NCI-H1417 treated with DMSO at 0.1 percent for 48 hours (cell line): ENCODE measurements at places on chromosomes 12 and 14.

- DNase-seq, result peak; percentile 43
These were observed at the start of gene SIX4 for GRCh38 chr14:60723907-60724618. Gene SIX4 (minus strand): TSS chr14:60724351. CDS start chr14:60724074, 277 bp downstream.

DNA sequence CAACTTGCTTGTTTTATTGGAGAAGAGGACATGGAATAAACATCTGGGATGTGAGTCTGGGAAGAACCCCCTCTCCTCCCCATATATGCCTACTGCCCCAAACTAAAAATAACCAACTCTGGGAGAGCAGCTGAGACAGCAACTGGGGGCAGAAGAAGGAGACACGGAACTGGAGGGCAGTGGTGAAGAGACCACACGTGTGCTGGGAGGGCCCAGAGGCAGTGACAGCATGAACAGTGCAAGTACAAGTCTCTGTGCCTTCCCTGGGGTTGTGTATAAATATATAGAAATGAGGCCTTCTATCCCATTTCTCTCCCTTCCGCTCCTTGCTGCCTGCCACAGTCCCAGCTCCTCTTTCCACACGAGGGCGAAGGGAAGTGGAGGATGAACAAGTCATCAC is 4.0 kb upstream of the KRT73 start:
- no peak for DNase-seq

DNA sequence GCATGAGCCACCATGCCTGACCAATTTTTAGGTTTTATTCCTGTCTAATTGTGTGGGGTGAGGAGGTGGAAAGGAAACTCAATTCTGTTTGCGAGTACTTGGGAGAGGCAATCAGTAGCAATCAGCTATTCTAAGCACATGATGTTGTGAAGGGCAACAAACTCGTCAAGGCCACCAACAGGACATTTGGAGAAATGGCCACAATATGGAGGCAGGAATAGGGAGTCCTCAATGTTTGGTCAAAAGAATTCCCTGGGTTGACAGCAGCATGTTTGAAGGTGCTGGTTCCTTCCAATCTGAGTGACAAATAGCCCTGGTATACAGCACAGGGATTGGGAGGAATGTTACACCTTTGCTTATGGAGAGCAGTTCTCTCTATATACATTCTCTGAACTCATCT is 32.7 kb upstream of the USP44 start:
- DNase-seq, result no peak

GRCh38 chr14:21070083-21070609 is at the start of gene ARHGEF40:
Gene ARHGEF40 (plus strand): TSS chr14:21070304. CDS start chr14:21070397, 93 bp downstream.
- no peak for DNase-seq

DNA sequence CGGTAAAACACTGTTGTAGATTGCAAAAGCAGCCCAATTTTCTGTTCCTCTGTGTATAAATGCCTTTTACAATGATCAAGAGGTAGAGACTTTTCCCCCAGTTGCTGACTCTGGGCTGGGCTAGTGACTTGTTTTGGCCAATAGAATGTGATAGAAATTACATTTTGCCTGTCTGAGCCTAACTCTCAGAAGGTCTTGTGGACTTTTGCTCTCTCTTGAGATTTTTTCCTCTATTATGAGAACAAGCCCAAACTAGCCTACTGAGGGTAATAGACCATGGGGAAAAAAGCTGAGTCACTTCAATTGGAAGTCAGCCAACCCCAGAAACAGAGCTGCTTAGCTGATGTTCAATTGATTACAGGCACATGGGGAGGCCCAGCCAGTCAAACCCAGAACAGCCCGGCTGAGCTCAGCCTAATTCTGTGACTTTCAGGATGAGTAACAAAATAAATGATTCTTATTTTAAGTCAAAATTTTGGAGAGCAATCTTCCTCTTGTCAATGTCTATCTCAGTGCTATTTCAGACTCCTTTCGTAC is 61.4 kb downstream of the MYF5 start:
- peak; percentile 48 for DNase-seq

- DNase-seq, result no peak
These were observed 120.1 kb downstream of the MDGA2 start for GRCh38 chr14:47555333-47555732.

DNA sequence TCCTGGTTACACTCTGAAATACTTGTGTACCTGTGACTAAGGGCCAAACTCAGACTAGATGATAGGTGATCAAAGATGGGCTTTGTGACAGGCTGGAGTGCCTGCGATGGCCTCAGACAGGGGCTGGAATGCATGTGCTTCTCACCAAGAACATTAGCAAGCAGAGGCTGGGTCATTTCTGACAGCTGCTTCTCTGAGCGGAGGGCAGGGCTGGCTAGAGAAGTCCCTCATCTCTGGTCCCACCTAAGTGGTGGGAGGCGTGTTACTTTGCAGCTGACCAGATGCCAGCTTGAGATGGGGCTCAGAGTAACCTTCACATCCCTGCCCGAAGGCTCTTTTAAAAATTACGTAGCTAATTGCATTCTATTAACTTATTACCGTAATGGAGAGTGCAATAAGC is 106.8 kb upstream of the RTL1 start:
- DNase-seq, result no peak
